Activated CD8-positive, alpha-beta memory T cell treated with anti-CD3 and anti-CD28 coated beads for 1 hour (primary cell): ENCODE measurements at places on chromosomes 7 and 10.

- DNase-seq: no peak
Measured at GRCh38 chr7:91780521-91780920, 100.0 kb downstream of the MTERF1 start.

- DNase-seq: no peak
Measured at GRCh38 chr10:110118891-110119621, 88.3 kb upstream of the MXI1 start.

DNA sequence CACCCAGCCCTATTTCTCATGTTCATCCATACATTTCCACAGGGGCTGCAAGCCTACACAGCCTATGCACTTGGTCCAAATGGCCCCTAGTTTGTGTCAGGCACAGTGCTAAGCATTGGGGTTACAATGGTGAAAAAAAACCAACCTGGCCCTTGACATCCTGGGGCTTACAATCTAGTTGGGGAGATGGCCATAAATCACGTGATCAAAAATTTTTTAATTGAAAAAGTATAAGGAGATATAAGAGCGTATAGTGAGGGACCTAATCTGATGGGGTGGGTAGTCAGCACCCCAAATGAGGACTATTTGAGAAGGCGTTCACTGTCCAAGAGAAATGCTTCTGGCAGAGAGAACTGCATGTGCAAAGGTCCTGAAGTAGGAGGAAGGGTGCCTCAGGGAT is 5.6 kb upstream of the MTPAP start:
- DNase-seq: no peak

DNA sequence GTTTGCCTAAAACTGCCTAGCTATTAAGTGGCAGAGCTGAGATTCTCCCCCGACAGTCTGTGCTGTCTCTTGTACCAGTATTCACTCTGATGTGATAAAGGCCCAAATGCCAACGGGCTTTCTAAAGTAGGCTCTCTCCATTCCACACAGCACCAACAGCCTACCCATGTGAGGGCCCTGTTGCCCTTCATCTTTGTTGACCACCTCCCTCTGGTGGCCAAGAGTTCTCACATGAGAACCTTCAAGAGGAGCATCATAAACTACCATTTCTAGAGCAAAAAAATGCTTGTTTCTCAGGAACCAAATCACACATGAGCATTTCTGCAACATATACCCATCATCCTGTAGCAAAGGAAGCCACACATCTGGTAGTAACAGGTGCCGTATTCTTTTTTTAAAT is 185.8 kb downstream of the GRM8 start:
- no peak for DNase-seq

- DNase-seq: no peak
Measured at GRCh38 chr7:95317546-95317945, 6.8 kb downstream of the PON1 start.

- no peak for DNase-seq
Measured at GRCh38 chr10:4632757-4633156, 193.2 kb upstream of the AKR1E2 start.

DNA sequence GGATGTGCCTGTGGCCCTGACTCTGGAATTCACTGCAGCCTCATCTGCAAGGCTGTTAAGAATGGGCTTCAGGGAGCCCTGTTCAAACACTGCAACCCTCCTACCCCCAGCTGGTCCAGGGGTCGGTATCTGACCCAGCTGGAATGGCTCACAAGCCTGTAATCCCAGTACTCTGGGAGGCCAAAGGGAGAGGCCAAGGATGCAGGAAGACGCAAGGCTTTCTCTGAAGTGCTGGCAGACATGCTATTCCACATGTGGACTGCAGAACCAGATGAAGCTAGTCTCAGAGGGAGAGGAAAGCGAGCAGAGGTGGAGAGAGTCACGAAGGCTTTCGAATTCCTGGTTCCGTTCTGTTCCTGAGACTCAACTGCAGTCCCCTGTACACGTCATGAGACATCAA is 45.0 kb downstream of the ESYT2 start:
- DNase-seq: no peak

DNA sequence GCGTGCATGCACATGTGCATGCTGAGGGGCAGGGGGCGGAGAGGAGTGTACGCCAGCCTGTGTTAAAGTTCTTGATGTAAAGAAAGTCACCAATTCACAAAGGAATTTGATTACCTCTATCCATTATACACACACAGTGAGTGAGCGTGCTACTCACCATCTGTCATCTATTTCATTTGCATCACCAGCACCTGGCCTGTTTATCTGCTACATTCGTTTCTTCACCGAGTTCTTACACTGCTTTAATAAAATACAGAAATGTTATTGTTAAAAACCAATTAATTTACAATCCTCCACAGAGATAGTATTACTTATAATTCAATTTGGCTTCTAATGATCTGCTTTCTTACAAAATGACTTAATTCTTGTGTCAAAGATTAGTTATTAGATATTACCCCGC is 32.6 kb downstream of the NEUROD6 start:
- DNase-seq: no peak

DNA sequence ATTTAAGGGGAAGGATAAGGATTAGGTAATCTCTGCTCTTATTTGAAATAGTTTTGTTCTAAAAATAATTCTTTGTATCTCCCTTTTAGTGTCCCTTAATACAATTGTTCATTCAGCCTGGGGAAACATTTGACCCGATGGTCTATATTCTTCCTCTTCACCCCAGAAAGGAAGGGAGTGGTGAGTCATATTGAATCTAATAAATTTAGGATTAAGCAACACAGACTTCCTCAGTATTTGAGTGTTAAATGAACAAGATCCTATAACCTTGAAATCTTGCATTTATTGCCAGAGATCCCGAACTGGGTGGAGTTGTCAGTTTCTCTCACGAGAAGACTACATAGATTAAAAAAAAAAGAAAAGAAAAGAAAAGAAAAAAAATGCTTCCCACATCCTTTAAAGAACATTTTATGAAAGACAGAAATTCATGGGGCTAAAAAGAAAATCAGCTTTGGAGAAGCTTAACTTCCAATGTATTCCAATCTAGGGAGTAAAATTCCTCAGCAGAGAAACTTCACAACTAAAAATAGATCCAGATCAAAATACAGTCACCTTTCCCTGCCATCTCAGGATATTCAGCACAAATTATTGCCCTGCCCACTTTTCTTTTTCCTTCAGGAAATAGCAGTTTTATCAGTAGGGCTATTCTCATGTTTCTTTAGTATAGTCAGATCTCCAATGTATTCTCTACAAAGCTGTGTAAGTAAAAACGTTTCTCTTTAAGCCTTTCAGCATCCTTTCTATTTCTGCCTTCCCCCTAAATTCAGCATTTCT is 82.2 kb downstream of the SEMA3D start:
- no peak for DNase-seq

- no peak for DNase-seq
Measured at GRCh38 chr10:129909531-129910256, 54.4 kb downstream of the EBF3 start.

DNA sequence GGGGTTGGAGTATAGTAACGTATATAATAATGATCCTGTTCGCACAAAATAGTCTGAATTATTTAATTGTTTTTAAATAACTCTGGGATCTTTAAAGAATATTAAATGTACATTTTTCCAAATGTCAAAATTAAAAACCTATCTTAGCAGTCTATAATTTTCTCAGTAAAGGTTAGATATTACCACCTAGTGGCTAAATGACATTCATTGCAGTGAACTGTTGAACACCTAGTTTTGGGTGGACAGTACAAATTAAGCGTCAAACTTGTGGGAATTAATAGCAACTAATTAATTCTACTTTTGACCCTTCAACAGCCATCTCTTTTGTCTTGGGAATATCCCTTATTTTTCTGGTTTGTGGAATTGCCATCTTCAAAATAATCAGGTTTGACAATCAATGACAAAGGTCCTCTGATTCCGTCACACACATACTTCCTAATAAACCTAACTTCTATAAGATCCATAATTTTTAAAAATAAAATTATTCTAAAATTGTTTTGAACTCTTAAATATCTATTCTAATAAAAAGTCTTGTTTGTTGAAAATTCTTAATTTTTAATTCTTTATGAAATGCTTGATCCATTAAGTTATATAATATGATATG is 165.7 kb downstream of the SEMA3D start:
- no peak for DNase-seq

GRCh38 chr10:119505588-119506315 is 36.8 kb downstream of the RGS10 start:
- DNase-seq: no peak
